ENCODE measurements at places on chromosomes 4 and X.

- DNase-seq, result no peak
Measured at GRCh38 chrX:85611926-85612325, 232.5 kb upstream of the POF1B start.

DNA sequence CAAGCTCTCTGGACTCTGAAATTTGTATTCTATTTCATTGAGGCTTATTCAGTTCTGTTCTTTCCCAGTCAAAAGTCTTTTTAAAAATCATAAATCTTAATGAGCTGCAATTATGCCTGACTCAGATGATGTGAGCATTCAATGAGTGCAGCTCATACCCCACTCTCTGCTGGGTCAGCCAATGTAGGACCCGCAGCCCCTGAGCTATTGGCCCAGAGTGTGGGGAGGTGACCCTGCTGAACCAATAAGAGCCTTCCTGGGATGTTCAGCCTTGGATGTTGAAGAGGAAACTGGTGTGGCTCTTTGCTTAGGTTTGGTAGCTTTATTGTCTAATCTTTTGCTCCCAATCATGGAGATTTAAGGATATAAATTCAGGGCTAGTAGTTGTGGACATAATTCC is 12.1 kb upstream of the TCEAL4 start:
- no peak for DNase-seq

GRCh38 chr4:120850018-120850599 is 72.4 kb downstream of the PRDM5 start:
- no peak for DNase-seq

- DNase-seq, result no peak
Measured at GRCh38 chrX:118973389-118974087, 880 bp upstream of the LONRF3 start.

GRCh38 chr4:182589100-182589499 is 328.1 kb downstream of the DCTD start:
- DNase-seq, result no peak

- no peak for DNase-seq
Measured at GRCh38 chr4:83582289-83582785, 46.4 kb downstream of the GPAT3 start.

GRCh38 chr4:178339769-178340168 is 897.5 kb upstream of the AGA start:
- DNase-seq, result no peak

All from HCT116 (cell line).